Liver (tissue), 10 donors: ENCODE measurements at places on chromosomes 3 and 15.

DNA sequence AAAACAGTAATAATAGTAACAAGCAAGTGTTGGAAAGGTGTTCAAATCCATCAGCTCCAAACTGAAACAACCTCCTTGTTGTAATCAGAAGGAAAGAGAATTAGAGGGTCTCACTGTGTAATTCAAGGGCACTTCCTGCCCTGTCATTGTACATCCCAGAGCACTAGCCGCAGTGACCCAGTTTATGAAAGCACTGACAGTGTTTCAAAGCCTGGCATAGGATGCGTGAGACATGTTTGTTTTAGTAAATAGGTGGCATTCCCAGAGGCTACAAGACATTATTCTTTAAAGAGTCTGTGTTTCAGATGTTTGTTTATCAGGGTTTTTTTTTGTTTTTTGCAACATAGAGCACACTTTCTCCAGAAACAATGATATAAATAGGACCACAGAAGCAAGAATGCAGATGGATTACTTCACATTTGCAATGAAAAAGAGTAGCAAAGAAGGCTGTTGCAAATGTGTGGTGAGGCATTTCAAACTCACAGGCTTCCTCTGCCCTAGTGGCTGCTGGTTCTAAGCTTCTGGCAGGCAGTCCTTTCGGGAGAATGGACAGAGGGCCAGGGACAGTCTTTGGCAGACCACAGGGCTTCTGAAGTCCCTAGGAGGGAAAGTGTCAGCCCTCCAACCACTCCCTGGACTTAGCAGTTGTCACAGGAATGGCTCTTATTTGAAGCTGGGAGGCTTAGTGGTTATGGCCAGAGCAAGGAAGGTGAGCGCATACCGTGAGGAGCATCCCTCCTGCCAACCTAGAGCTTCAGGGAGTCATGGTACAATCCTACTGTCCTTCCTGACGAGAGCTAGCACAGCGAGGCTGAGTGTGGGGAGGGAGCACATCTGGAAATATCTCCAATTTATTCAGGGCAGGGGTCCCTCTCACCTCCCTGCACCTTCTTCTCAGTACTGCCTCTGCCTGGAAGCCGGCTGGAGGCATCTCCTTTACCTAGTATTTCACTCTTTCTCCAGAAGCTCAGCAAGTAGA lies 31.4 kb upstream of the TIPARP start:
- no peaks in the 10 kb centered on the region for H3K36me3 ChIP-seq
- DNase-seq: no peak
- H3K4me3 ChIP-seq: no peak overlapping the region
- H3K27ac ChIP-seq: no peak overlapping the region

DNA sequence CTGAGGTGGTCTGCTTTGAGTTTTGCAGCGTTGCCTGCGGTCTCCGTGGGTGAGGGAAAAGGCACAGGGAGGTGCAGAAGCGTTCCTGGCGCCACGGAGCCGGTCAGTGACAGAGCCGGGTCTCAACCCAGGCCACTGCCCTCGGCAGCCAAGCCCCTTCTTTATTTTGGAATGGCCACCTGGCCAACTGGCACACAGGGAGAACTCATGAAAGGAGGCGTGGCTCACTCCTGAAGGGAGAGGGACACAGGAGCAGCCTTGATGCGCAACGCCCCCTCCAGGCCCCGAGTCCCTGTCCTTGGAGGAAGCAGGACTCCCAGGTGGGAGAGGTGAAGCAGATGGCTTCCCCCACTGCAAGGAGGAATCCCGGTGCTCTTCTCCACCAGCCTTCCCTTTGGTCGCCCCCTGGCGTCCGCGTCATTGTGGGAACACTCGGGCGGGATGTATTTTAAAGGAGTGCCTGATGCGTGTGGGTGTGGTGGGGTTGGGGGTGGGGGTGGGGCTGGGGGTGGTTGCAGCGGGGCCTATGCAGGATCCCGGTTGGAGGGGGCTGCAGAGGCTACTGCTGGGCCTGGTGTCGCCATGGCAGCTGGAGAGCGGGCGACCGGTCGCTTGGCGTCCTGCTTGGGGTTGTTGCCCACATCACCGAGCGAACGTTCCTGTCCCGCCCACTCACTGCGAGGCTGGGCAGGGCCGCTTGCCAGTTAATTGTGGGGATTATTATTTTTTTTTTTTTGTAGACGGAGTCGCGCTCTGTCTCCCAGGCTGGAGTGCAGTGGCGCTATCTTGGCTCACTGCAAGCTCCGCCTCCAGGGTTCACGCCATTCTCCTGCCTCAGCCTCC lies 32.6 kb downstream of the APBA2 start:
- no peaks in the 10 kb centered on the region for H3K4me1 ChIP-seq
- DNase-seq: peak; percentile 67
- no peaks in the 10 kb centered on the region for H3K36me3 ChIP-seq
- no peak overlapping the region for H3K27ac ChIP-seq
- H3K27me3 ChIP-seq: no peaks in the 10 kb centered on the region

DNA sequence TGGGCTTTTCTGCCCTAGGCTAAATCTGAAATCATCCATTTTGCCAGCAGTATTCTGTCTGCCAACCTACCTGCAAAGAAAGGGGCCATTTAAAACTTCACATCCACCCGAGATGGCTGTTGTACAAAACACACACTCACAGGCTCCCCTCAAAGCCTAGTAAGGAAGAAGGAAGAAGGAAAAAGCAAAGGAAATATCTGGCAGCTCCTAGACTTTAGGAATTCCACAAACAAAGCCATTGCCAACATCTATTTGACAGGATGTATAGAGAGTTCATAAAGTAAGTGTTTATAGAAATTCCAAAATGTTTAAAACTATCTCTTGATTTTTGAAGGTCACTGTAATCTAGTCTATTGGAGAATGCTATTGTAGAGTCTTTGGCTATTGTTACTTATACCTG lies 91.9 kb upstream of the THBS1 start:
- no peak for DNase-seq
- no peaks in the 10 kb centered on the region for H3K27me3 ChIP-seq
- no peaks in the 10 kb centered on the region for H3K36me3 ChIP-seq
- H3K27ac ChIP-seq: peak overlapping the region; percentile 31
- H3K4me3 ChIP-seq: no peak overlapping the region
- no peaks in the 10 kb centered on the region for H3K4me1 ChIP-seq

GRCh38 chr3:175105066-175105465 lies 245.9 kb downstream of the NAALADL2 start:
- peaks cover 18% of the 10 kb centered on the region for H3K4me1 ChIP-seq
- no peaks in the 10 kb centered on the region for H3K36me3 ChIP-seq
- H3K4me3 ChIP-seq: no peak overlapping the region
- H3K27ac ChIP-seq: no peak overlapping the region
- no peaks in the 10 kb centered on the region for H3K27me3 ChIP-seq
- no peak for DNase-seq

DNA sequence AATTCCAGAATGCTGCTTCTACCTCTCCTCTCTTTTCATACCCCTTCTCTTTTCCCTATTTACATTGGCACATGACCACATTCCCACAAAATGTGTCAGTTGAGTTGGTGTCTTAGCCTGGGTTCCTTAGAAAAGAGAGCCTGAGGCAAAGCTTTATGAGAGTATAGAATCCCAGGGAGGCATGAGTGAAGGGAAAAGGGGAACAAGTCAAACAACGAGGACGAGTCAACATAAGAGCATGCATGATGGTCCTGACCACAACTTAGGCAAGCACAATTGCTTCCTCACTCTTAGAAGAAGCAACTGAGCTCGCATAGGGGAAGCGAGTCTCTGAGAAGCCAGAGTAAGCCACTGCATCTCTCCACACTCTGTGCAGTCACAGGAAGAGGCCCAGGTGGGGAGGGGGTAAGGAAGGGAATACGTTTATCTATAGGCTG lies 15.4 kb upstream of the ZNF774 start:
- H3K36me3 ChIP-seq: no peaks in the 10 kb centered on the region
- H3K4me1 ChIP-seq: no peaks in the 10 kb centered on the region
- no peaks in the 10 kb centered on the region for H3K27me3 ChIP-seq
- no peak overlapping the region for H3K4me3 ChIP-seq

- no peak for DNase-seq
- no peaks in the 10 kb centered on the region for H3K27me3 ChIP-seq
- H3K4me1 ChIP-seq: no peaks in the 10 kb centered on the region
- H3K36me3 ChIP-seq: peaks cover 10% of the 10 kb centered on the region
Observed at GRCh38 chr15:41942886-41943285, 29.5 kb downstream of the EHD4 start.

DNA sequence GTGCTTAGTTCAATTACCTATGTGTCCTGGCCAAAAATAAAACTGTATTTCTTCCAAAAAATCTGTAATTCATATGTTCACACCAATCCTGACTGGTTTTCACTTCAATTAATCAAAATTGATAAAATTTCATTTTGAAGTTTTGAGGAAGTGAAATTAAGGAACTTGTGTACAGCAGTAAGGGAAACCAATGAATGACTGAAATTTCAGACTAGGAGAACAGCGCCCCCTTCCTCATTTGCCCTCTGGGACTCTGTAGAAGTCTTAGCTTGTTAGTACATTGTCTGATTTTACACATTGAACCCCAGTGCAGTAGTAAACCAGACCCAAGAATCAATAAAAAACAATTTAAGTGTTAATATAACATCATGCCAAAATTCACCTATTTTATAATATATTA lies 495.3 kb upstream of the AGTR1 start:
- H3K36me3 ChIP-seq: no peaks in the 10 kb centered on the region
- no peak for DNase-seq
- no peak overlapping the region for H3K4me3 ChIP-seq
- no peaks in the 10 kb centered on the region for H3K27me3 ChIP-seq

DNA sequence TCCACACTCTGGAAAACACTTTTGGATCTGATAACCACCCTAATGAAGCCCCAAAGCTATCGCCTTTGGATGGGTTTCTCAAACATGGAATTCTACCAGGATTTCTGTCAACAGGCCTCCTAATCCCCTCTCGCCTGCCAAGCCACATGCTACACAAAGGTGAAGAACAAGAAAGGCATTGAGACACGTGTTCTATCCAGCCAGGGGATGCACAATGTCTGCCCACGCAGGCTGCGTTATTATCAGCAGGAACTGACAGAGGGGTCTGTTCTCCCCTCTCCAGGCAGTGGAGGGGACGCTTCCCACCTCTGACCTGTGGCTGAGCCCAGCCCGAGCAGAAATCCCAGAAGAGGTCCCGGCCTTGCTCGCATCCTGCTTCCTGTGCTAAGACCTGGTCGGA lies 45.4 kb upstream of the THBS1 start:
- no peaks in the 10 kb centered on the region for H3K36me3 ChIP-seq
- DNase-seq: no peak
- no peak overlapping the region for H3K4me3 ChIP-seq
- no peaks in the 10 kb centered on the region for H3K4me1 ChIP-seq
- H3K27ac ChIP-seq: no peak overlapping the region

GRCh38 chr15:59998305-59998949 lies 5.7 kb upstream of the FOXB1 start:
- peaks cover 27% of the 10 kb centered on the region for H3K27me3 ChIP-seq
- no peak overlapping the region for H3K27ac ChIP-seq
- H3K36me3 ChIP-seq: no peaks in the 10 kb centered on the region
- DNase-seq: no peak
- no peak overlapping the region for H3K4me3 ChIP-seq

GRCh38 chr3:15638891-15639262 lies 37.3 kb downstream of the BTD start:
- H3K27me3 ChIP-seq: no peaks in the 10 kb centered on the region
- no peak for DNase-seq
- H3K4me1 ChIP-seq: peaks cover 6% of the 10 kb centered on the region
- no peak overlapping the region for H3K4me3 ChIP-seq
- H3K36me3 ChIP-seq: peaks cover 9% of the 10 kb centered on the region
